Ascending aorta (tissue), 2 donors: ENCODE measurements at places on chromosomes 16 and 17. TPM values are rescaled to one million over a fixed set of nuclear protein-coding genes. Genes with fewer than 3 reads are reported as not detected.

The KRTAP3-2 gene
- total RNA-seq: not detected

DNA sequence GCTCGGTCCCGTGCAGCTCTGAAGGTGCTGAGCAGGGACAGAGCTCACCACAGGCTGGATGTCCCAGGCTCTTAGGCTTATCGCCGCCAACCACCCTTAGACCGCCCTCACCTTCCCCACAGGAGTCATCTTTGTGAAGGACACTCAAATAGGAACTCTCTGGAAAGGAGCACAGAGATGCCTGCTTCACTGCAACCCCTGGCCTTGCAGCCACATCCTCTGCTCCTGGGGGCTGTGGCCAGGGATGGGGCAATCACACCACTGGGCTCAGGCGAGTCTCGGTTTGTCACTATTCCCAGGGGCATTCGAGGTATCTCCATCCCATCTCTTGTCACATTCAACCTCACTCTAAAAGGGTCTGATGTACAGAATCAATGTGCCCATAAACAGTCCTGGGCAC lies 10.9 kb downstream of the ZDHHC1 start:
- no peak overlapping the region for H3K4me3 ChIP-seq
- H3K27ac ChIP-seq: peak overlapping the region; percentile 4
- no peaks in the 10 kb centered on the region for H3K4me1 ChIP-seq

GRCh38 chr16:709566-710499 lies 4.2 kb upstream of the FBXL16 start:
- H3K4me3 ChIP-seq: no peak overlapping the region
- H3K27me3 ChIP-seq: peaks cover 14% of the 10 kb centered on the region
- DNase-seq: no peak
- peaks cover 15% of the 10 kb centered on the region for H3K4me1 ChIP-seq
- no peak overlapping the region for H3K27ac ChIP-seq

GRCh38 chr17:17403899-17404576 lies 72.8 kb upstream of the MED9 start:
- no peak overlapping the region for H3K27ac ChIP-seq
- H3K36me3 ChIP-seq: no peaks in the 10 kb centered on the region
- H3K4me1 ChIP-seq: no peaks in the 10 kb centered on the region
- no peak overlapping the region for H3K4me3 ChIP-seq

DNA sequence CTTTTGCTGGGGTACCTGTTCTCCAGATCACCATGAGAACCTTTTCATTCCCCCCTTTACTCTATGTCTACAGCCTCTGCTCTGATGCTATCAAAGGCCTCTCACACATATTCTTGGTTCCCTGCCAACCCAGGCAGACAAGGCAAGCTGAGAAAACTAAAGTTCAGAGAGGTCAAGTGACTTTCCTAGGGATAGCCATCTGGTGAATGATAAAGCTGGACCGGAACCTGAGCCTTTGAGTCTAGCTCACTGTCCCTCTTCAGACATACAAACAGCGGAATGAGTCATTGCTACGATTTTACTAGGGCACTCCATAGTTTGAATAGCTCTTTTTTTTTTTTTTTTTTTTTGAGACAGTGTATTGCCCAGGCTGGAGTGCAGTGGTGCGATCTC lies 73.3 kb downstream of the XYLT1 start:
- DNase-seq: no peak
- H3K27ac ChIP-seq: peak overlapping the region; percentile 42
- no peaks in the 10 kb centered on the region for H3K36me3 ChIP-seq
- H3K4me1 ChIP-seq: peaks cover 21% of the 10 kb centered on the region

- H3K4me3 ChIP-seq: no peak overlapping the region
- no peak for DNase-seq
- no peaks in the 10 kb centered on the region for H3K27me3 ChIP-seq
- peaks cover 12% of the 10 kb centered on the region for H3K4me1 ChIP-seq
Observed at GRCh38 chr17:27531469-27531961, 75.3 kb downstream of the KSR1 start.

The DHX58 gene
- 1.7 TPM for total RNA-seq

The CSH2 gene
- total RNA-seq: not detected

The GRAP gene
- 1.8 TPM for total RNA-seq

DNA sequence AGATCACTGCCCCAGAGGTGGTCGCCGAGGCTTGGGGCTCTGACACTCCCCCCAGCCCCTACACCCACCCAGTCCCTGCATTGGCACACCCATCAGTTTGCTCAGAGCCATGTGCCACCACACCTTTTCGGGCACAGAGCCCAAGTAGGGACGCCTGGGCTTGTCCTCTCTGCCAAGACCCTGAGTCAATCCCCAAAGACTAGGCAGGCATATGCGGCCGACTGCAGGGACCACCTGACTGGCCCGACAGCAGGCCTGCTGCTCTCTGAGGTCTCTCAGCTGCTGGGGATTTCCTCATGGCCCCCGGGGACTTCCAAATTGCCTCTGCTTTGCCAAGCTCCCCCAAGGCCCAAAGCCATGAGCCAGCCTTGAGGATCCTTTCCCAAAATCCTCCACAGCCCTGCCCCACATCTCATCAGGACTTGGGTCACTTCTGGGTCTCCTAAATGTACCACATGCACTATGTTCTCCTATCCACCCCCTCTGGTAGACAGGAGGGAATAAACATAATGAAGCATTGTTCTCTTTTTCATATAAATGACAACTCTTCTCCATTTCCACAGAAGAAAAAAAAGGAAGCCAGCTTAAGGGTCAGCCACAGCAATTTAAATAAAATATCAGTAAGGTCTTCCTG lies 30.6 kb downstream of the MYO18A start:
- H3K4me1 ChIP-seq: peaks cover 24% of the 10 kb centered on the region
- no peaks in the 10 kb centered on the region for H3K36me3 ChIP-seq
- H3K27me3 ChIP-seq: no peaks in the 10 kb centered on the region
- DNase-seq: no peak
- peak overlapping the region; percentile 57 for H3K4me3 ChIP-seq

DNA sequence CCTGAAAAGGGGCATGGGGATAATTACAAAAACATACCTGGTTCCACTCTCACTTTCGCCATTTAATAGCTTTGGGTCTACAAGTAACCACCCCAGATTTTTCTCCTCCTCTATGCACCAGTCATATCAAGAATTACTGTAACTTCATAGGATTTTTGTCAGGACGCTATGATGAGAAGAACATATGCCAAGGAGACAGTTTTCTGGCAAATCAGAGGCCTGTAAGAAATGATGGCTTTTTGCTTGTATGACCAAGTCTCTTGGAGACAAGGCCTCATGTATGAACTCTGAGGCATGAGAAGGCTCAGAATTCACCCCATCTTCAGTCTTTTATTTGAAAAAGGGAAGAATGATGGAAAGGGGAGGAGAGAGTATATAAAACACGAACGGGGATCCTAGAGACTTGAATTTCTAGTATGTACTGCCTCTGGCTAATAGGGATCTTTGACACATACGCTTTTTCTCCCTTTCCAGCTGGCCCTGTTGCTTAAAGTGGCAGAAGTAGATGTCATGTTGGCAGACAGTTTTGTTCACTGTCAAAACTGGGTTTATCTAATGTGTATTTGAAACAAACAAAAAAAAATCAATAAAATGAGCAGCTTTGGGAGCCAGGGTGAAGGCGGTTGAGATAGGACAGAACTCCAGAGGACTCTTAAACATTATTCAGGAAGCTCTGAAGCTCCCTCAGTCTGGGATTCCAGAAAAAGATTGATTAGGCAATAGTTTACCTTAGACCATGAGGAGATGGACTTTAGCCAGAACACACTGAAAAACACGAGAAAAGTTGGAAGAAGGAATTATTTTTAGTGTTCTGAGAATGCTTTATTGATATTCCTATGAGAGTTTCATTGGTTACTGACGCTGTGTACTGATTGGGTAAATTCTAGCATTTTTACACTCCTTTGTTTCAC lies 656.6 kb downstream of the WWOX start:
- no peaks in the 10 kb centered on the region for H3K36me3 ChIP-seq
- no peak for DNase-seq
- H3K27ac ChIP-seq: no peak overlapping the region
- no peak overlapping the region for H3K4me3 ChIP-seq
- H3K4me1 ChIP-seq: no peaks in the 10 kb centered on the region

- H3K4me1 ChIP-seq: no peaks in the 10 kb centered on the region
- no peak overlapping the region for H3K4me3 ChIP-seq
Observed at GRCh38 chr17:4719146-4719545, 8.7 kb downstream of the ARRB2 start.

DNA sequence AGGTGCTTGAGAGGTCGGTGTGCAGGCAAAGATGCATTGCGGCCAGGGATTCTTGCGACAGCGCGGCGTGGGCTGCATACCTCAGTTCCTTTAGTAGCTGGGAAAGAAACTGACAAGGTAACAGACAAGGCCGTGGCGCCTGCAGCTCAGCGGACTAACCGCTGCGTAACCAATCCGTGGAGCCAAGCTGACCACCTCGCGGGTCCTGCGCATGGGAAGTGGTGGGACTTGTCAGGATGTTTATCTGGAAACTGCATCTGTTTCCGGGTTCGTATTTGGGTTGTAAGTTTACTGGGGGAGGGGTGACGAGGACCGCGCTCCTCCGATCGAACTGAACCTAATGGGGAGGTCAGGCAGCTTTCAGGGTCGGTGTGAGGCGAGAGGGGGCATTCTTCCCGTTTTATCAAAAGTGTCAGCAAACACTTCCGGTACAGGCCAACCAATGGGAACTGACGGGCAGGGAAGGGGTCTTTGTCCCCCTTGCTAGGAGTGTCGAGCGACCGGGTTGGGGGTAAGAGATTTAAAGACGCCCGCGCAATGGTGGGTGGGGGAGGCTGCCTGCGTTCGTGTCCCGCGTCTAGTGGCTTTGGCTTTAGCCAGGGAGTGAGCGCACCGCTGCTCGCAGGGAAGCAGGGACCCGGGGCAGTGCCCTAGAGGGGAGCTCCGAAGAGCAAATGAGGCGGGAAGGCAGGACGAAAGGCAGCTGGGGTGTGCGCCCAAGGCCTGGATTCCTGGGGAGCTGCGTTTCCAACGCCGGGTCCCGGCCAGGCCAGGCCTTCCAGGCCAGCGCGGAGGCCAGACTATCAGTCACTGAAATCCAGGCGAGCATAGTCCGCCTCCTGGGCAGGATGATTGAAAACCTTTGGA lies 7.0 kb downstream of the IRX6 start:
- H3K27ac ChIP-seq: no peak overlapping the region
- H3K4me3 ChIP-seq: peak overlapping the region; percentile 41
- no peaks in the 10 kb centered on the region for H3K36me3 ChIP-seq
- peaks cover 3% of the 10 kb centered on the region for H3K4me1 ChIP-seq
- no peak for DNase-seq
- no peaks in the 10 kb centered on the region for H3K27me3 ChIP-seq

The OR1F1 gene
- total RNA-seq: not detected

DNA sequence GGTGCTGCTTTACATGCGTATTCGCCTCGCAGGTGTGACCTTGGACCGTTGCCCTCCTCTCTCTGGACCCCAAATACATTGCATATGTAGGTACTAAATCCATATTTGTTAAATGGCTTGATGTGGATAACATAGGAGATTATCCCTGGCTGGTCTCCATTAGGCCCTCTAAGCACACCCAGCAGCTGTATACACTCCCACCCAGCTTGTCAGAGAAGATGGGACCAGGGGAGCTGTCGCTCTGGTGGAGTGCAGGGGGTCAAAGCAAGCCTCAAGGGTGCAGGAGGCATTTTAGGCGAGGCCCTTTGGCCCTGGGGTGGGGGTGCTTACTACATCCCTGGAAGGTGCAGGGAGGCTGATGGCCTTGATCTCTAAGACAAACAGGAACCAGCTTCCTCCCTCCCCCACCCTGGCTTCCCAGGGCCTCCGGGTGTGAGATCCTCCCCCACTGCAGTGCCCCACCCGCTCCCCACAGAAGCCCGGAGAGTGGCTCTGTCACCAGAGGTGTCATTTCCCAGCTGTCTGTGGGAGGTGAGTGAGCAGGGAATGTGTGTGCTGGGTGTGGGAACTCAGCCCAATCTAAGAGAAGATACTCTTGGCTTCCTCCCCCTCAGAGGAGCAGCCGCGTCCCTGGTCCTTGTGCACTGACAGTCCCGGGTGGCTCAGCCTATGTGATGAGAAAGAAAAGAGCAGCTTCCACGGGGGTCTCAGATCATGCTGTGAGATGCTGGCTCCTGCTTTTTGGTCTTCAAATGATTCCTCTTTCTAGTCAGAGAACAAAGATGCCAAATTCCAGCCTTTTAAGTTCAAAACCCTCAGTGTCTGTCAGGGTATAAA lies 1.4 kb upstream of the VAMP2 start:
- H3K4me1 ChIP-seq: peaks cover 29% of the 10 kb centered on the region
- DNase-seq: peak; percentile 87
- H3K27ac ChIP-seq: peak overlapping the region; percentile 99

DNA sequence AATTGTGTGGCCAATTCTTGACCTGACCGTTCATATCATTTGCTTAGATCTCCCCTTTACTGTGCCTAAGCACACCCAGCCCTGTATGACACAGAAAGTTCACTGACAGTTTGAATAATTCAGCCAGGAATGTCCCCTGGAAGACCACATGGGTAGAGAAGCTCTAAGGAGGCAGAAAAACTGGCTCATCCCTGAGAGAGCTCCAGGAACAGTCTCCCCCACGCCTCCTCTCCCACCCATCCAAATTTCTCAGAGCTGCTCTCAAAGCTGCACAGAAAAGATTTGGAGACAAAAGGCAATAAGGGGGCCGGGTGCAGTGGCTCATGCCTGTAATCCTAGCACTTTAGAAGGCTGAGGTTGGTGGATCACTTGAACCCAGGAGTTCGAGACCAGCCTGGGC lies 11.2 kb downstream of the PRAC1 start:
- no peaks in the 10 kb centered on the region for H3K4me1 ChIP-seq
- DNase-seq: no peak
- H3K27ac ChIP-seq: no peak overlapping the region

GRCh38 chr16:84874553-84874952 lies 54.8 kb downstream of the CRISPLD2 start:
- no peaks in the 10 kb centered on the region for H3K36me3 ChIP-seq
- H3K4me3 ChIP-seq: no peak overlapping the region
- H3K27ac ChIP-seq: no peak overlapping the region
- no peaks in the 10 kb centered on the region for H3K4me1 ChIP-seq

- no peaks in the 10 kb centered on the region for H3K4me1 ChIP-seq
- H3K4me3 ChIP-seq: no peak within 1 kb of the TSS
- H3K27me3 ChIP-seq: peaks cover 15% of the 10 kb centered on the region
Observed at GRCh38 chr16:84368308-84368996, at the start of gene ATP2C2. Gene ATP2C2 (plus strand): TSS chr16:84368538. CDS start chr16:84368616, 78 bp downstream.

- H3K36me3 ChIP-seq: no peaks in the 10 kb centered on the region
- no peaks in the 10 kb centered on the region for H3K27me3 ChIP-seq
- H3K4me3 ChIP-seq: peak overlapping the region; percentile 20
- peak; percentile 51 for DNase-seq
- peaks cover 9% of the 10 kb centered on the region for H3K4me1 ChIP-seq
- peak overlapping the region; percentile 78 for H3K27ac ChIP-seq
Observed at GRCh38 chr17:81365148-81365600, 30.1 kb upstream of the BAHCC1 start.

The MARCHF10 gene
- total RNA-seq: not detected

DNA sequence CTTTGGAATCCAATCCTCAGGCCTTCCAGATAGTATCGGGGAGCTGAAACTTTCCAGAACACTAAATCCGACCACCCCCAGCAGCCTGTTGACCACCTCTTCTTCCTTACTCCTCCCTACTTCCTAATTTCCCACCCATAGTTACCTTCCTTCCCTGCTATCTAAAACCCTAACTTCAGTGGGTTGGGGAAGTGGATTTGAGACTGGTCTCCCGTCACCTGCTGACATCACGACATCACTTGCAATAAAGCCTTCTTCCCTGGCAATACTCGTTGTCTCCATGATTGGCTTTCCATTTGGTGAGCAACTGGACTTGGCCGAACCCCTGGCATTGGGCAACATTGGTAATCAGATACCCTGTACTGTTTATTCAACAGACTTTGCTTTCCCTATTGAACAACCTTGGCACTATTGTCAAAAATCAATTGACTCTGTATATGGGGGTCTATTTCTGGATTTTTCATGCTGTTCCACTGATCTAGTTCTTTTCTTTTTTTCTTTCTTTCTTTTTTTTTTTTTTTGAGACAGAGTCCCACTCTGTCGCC lies 11.8 kb upstream of the FOXK2 start:
- no peaks in the 10 kb centered on the region for H3K4me1 ChIP-seq
- no peaks in the 10 kb centered on the region for H3K36me3 ChIP-seq
- no peak for DNase-seq
